ENCODE measurements at places on chromosomes 6 and 20.

DNA sequence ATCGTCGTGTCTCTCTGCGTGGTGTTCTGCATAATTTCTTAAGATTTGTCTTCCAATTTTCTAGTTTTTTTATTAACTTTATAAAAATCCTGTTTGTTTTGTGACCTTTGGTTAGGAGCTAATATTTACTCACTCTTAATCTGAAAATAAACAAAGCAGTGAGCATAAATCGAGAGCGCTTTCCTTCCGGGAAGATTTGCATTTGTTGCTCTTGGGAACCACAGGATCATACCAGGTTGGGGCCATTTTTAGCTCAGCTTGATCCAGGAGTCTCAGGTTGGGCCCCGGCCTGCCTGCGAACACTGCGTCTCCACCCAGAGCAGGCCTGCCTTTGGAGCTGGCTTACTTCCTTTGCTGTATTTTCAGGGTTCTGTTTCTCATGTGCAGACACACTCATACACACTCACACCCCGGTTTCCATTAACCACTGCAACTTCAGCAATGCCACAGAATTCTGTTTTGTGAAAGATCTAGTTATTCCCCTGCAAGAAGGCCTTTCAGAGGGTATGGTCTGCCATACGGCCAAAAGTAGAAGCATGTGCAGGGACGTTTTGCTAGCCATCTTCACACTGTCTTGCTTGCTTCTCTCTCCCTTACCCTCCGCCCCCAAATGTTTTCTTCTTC, 17.3 kb downstream of the BPHL start:
- no peak for DNase-seq

DNA sequence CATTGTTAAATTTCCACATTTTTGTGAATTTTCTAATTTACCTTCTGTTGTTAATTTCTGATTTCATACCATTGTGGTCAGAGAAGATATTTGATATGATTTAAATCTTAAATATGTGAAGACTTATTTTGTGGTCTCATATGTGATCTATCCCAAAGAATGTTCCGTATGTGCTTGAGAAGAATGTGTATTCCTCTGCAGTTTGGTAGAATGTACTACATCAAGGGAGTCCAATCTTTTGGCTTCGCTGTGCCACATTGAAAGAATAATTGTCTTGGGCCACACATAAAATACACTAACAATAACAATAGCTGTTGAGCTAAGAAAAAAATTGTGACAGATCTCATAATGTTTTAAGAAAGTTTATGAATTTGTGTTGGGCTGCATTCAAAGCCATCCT, 176.2 kb upstream of the PRND start:
- peak; percentile 28 for DNase-seq

DNA sequence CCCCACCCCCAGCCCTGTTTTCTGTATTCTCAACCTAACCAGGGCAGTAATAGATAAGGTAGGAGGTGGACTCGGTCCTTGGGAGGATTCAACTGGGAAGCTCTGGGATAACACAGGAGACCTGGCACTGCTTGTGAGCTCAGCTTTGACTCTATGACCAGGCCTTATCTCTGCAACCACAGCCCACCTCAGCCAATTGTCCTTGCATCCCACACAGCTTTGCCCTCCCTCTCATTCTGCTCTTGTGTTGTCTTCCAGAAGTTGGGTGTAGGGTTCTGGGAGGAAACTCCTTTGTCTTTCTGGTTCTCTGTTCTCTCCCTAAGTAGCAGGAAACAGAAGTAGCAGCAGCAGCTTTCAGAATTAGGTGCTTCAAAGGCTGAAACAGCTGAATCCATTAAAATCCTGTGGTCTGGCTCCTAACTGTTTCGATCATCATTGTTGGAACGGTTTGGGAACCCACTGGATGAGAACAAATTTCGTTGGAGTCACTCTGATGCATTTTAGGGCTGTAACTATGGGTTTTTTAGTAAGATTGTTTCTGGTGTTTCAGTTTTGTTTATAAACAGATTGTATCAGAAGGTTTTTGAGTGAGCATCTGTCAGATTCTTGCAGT, 32.4 kb upstream of the SNX9 start:
- DNase-seq: peak; percentile 61

DNA sequence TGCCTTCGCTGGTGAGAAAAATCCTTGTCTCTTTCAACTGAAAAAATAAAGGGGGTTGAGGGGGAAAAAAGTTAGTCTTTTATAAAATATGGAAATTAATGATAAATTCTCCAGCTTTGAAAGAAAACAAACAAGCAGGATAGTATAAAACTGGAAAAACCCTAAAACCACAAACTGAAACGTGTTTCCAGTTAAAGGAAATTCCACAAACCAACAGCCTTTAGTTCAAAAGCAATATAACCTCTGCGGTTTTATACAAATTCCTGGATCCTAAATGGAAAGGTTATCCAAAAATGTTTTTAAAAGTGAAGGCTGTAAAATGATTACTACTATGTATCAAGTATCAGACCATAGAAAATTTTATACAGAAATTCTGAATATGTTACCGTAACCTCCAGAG, 55.6 kb downstream of the BMP5 start:
- DNase-seq: no peak

DNA sequence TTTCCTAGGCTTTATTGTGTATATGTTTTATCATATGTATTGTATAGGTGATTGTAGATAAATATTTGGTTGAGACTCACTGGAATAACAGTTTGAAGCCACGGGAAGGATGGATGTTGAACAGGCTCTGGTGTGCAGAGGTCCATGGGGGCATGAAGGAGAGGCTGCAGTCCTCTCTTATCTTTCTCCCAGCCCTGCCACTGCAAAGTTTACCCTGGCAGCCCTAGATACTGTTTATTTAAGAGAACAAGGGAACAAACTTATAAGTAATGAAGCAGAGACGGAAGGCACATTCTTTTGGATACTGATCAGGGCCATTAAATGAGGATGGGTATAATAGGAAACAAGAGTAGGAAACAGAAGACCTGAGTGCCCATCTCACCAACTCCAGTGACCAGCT, 103.6 kb upstream of the SCGN start:
- no peak for DNase-seq

DNA sequence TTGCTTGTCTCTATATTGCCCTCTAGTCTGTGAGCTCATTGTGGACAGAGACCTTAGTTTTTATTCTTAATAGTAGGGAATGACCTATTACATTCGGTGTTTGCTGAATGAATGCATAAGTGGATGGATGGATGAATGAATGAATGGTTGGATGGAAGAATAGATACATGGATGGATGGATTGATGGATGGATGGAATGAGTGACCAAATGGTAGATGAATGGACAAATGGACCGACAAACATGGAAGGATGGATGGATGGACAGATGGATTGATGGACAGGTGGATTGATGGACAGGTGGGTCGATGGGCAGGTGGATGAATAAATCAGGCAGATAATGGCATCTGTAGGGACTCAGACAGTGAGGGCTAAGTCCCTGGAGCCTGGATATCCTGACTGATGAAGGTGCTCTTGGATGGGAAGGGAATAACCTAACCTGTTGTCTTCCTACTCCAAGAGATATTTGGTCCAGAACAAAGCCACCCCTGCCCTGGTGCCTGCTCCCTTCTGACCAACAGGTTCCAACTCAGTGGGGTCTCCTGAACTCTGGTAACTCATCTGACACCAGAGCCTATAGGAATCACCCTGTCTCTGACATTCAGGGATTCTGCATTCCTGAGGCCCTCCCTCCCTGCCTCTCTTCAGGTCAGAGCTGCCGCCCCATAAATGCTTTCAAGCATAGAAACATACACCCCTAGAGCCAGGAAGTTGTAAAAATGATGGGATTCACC, 9.6 kb upstream of the CCN5 start:
- no peak for DNase-seq

DNA sequence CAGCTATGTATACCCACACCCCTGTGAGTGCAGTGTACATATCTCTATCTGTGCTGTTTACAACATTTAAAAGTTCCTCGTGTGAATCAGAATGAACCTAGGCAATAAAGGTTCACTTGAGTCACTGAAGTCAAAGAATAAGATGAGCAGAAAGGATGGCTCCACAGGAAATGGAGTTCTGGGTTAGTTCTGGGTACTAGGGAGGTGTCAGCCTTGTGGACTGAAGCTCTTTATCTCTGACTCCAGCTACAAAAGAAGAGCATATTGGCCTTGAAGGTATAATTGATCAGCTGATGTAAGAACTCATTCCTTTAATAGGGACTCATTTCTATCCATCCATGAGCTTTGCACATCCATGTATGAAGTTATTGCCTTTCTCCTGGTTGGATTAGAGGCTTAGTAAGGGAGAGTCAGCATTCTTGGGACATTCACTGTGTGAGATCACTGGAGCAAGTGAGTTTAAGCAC, 73.9 kb upstream of the BACH2 start:
- peak; percentile 39 for DNase-seq

- no peak for DNase-seq
Measured at GRCh38 chr6:90973188-90973587, 386.3 kb upstream of the MAP3K7 start.

DNA sequence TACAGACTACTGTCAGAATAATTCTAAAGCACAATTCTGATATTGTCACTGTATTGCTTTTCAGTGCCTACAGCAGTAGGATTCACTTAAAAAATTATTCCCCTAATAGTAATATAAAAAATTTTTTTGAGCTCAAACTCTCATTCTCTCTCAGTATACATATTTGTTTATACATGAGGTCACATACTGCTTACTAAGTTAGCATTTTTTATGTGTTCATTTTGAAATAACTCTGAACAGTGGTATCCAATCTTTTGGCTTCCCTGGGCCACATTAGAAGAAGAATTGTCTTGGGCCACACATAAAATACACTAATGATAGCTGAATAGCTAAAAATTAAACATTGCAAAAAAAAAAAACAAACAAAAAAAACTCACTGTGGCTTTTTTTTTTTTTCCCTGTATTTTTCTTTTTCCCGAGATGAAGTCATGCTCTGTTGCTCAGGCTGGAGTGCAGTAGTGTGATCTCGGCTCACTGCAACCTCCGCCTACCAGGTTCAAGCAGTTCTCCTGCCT, 38.6 kb downstream of the ASXL1 start:
- no peak for DNase-seq

DNA sequence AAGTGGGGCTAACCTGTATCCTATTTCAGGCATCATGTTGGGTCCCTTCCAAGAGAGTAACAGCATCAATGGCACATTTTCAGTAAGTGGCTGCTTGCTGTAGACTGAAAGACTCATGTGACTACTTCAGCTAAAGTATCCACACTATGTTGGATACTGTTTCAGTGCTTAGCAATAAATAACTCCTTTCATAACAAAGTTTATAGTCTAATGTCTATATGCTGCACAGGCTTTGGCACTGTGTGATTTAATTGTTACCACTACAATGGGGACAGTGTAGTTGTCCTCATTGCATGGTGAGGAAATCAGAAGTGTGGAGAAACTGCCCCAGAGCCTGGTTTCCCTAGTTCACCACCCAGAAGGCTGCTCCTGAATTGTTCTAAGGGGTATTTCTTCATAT, 318.0 kb upstream of the PTCHD4 start:
- no peak for DNase-seq

DNA sequence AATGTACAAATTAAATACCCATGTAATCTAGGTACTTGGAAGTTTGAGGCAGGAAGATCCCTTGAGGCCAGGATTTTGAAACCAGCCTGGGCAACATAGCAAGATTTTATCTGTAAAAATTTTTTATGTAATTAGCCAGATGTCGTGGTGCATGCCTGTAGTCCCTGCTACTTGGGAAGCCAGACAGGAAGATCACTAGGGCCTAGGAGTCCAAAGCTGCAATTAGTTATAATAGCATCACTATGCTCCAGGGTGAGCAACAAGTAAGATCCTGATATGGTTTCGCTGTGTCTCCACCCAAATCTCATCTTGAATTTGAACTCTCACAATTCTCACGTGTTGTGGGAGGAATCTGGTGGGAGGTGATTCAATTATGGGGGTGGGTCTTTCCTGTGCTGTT, 535.8 kb downstream of the TENT5A start:
- DNase-seq: no peak

DNA sequence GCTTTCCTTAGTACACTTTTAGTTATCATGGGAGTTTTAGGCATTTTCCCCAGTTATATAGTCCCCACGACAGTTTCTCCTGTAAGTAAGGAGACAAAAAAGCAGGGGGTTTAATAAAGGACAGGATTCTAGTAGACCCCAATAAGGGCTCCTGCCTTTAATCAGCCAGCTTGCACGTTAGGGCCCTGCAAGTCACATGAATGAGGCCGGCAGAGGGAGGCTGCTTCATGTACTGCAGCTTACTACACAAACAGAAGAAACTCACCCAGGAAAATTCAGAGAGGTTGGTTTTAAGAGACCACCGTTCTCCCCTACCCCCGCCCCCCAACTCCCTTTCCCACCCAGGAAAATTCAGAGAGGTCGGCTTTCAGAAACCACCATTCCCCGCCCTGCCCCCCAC, 229.7 kb upstream of the MOCS1 start:
- DNase-seq: no peak

- DNase-seq: no peak
Measured at GRCh38 chr20:14445902-14446301, 108.5 kb upstream of the FLRT3 start.

- DNase-seq: no peak
Measured at GRCh38 chr6:11514672-11515071, 22.9 kb upstream of the TMEM170B start.

DNA sequence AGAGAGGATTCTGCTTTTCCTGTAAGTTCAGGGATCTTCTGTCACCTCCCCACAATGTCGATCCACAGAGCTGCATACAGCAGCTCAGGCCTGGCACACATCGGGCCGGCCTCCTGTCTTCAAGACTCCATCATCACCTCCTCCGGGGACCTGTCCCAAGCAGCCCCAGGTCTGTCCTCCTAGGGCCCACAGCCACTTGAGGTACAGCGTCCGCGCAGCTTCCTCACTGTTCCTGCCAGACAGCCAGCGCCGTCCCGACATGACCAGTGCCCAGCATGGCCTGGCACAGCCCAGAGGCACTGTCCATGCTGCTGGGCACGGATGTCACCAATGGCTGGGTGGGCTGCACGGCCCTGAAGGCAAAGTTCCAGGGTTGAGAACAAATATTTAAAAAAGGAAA, 101.6 kb downstream of the DLL1 start:
- no peak for DNase-seq

DNA sequence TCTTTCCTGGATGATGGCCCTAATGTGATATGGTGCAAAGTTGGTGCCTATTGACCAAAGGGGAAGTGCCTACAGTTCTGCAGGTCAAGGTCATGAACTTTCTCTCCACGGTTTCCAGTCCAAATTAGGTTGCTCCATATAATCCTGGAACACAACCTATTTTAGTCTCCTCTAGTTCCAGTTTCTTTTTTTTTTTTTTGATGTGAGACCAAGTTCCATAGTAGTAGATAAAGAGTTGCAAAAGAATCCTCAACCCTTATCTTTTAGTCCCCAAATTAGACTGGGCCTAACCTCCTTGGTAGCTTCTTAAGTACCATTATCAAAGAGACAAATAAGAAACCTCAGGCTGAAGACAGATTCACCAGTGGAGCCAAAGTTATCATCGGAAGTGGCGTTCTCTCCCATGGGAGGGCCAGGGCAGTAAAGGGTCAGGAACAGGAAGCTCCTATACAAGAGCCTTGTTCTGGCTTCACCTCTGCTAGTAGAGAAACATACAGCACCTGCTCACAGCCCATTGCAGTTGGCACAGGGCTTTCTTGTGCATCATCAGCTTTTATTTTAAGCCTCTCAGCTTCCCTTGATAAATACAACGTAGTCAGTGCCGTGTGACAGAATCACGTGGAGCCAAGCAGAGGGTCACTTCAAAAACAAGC, 132.2 kb upstream of the RREB1 start:
- DNase-seq: no peak

All from astrocyte of the hippocampus (primary cell).